ENCODE measurements at places on chromosomes 12 and 14. TPM values are rescaled to one million over a fixed set of nuclear protein-coding genes. Genes with fewer than 3 reads are reported as not detected.
A peak's percentile ranks its signal among the peaks of the same experiment; 100 is the strongest.

DNA sequence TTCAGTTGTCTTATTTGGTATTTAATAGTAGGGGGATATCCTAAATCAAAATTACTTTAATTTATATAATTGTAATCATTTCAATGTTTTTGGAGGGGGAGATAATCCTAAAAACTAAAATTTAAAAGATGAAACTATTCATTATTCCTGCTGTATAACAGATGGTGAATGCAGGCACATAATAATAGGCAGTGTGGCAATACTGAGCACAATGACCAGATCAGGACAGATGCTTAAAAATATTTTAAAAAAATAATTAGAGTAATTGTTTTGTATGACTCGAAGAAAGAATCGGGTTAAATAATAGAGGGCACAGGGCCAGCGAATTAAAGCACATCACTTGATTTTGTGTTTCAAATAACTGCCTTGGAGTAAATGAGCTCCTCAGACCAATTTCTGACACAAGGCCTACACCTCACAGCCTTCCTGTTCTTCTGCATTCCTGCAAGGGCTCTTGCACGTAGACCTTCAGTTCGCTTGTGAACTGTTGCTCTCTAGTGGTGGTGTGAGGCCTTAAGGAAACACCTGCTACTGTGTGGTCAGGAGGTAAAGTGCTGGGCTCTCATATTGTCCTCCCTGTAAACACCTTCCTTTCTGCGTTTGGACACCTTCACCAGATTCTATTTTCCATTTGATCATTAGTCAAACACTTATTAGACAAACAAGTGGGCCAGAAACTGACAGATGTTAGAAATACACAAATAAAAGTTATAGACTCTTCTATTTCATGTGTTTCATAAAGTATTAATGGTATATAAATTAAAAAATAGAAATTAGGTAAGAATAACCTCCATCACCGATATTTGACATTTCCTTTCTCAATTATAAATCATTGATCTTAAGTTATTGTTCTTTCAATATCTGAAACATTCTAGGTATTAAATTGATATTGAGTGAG is 29.3 kb upstream of the KLRF1 start:
- no peaks in the 10 kb centered on the region for H3K27me3 ChIP-seq
- no peak overlapping the region for H3K27ac ChIP-seq
- no peak for DNase-seq
- H3K4me3 ChIP-seq = no peak overlapping the region
- no peaks in the 10 kb centered on the region for H3K36me3 ChIP-seq

- peaks cover 10% of the 10 kb centered on the region for H3K4me1 ChIP-seq
- DNase-seq = no peak
- H3K27ac ChIP-seq = peak overlapping the region; percentile 92
- peak overlapping the region; percentile 81 for H3K4me3 ChIP-seq
- H3K36me3 ChIP-seq = no peaks in the 10 kb centered on the region
These were observed 1.1 kb downstream of the ARHGAP5 start for GRCh38 chr14:32078023-32078857.

DNA sequence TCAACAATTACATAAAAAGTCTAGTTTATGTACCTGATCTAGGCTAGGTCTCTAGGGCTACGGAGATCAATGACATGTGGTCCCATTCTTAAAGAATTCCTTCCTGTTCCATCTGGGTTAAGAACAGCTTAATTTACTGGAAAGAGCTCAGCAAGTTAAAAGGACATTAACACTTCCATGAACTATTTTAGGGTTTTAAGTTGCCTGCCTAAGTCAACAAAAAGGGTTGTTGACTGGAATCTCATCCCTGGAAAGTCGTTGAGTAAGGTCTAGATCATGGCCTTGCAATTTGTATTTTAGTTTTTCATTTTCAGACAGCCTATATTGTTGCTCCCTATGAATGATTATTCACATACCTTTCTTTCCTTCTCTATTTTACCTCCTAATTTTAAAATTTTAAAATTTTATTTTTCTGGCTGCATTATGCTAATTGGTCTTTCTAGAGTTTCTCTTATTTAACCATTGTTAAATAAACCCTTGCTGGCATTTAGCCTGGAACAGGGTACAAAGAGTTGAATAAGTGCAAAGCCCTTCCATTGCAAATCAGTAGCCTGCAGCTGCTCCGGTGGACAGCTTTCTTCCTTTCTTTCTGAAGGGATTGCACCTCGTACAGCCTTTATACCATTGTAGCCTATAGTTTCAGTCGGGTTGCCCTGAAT is 66.3 kb downstream of the VRK1 start:
- no peak overlapping the region for H3K4me3 ChIP-seq
- DNase-seq = no peak
- H3K4me1 ChIP-seq = no peaks in the 10 kb centered on the region
- H3K36me3 ChIP-seq = no peaks in the 10 kb centered on the region
- H3K27me3 ChIP-seq = no peaks in the 10 kb centered on the region

Gene LRFN5
- 0.41 TPM for total RNA-seq
